ENCODE measurements at places on chromosomes 7 and 10.
A peak's percentile ranks its signal among the peaks of the same experiment; 100 is the strongest.

DNA sequence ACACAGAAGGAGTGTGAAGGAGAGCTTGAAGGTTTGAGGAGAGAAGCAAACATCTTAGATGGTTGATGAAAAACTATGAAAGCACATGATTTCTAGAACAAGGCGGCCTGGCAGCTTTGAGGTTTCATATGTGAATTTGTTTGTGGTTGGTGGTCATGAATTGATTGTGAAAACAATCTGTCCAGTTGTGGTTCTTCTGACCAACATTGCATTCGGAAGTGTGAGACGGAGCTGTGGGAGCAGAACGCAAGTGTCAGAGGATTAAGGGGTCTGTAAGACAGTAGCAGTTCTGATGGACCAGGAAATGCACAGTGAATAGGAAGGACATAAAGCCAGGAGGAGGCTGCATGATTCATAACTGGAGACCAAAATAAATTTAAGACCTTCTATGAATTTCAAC lies 594.6 kb downstream of the NXPH1 start:
- no peak for DNase-seq

GRCh38 chr10:34804306-34804705 lies 10.8 kb downstream of the PARD3 start:
- no peak for DNase-seq

- DNase-seq, result no peak
Measured at GRCh38 chr7:99128076-99128950, 15.6 kb downstream of the SMURF1 start.

DNA sequence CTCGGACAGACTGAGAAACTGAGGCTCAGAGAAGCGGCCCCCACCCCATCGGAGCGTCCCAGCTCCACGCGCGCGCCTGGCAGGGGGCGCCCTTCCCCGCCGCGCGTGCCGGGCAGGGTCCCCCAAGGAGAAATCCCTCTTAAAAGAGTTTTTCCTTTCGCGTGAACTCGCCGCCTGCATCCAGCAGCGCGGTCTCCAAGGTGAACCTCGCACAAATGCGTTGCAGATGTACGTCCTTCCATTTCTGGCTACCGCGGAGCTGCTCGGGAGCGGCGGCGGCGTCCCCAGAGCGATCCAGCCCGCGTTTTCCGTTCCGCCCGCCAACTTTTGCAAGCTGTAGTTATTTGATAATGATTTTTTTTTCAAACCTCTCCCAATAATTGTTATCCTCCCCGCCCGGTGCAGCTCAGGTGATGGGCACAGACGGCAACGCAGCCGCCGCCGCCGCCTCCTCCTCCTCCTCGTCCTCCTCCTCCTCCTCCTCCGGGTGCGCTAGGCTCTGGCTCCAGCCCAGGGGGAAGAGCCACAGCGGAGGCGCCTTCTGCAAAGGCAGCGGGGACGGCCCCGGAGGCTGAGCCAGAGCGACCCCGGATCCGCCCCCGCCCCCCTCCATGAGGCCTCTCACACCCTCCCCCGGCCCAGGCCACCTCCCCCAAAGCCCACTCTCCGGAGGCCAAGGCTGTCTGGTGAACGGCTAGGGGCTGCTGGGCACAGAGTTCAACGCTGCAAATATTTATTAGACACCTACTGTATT lies 74.0 kb upstream of the CUX1 start:
- DNase-seq, result peak; percentile 33

GRCh38 chr10:9608602-9609001 lies 1409.1 kb upstream of the CELF2 start:
- DNase-seq, result no peak

DNA sequence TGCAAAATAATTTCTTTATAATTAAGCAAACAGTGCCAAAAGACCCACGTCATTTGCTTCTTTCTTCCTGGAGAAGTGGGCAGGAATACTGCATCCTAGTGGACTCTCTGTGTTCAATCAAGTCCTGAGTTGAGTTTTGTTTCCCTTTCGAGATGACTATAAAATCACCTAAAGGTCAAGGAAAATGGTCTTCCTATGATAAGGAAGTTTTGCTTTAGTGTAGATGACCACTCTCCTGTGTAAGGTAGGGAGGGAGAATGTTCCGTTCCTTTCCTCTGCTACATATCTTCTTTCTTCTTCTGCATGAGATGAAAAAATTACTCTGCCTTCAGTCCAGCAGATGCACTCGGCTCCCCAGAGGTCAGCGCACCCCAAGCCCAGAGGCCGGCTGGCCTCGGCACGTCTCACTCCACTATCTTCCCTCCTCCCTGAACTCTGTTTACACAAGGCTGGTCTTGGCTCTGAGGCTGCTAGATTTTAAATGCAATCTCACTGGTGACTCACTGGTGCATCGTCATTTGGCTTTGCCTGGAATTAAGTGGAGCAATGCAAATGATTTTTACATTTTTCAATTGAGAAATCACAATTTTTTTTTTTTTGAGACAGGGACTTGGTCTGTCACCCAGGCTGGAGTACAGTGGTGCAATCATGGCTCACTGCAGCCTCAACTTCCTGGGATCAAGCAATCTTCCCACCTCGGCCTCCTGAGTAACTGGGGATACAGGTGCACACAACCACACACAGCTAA lies 18.6 kb upstream of the VDAC2 start:
- no peak for DNase-seq

- no peak for DNase-seq
Measured at GRCh38 chr7:51242007-51242691, 74.5 kb downstream of the COBL start.

- DNase-seq, result no peak
Measured at GRCh38 chr7:126370038-126370668, 882.6 kb downstream of the GRM8 start.

DNA sequence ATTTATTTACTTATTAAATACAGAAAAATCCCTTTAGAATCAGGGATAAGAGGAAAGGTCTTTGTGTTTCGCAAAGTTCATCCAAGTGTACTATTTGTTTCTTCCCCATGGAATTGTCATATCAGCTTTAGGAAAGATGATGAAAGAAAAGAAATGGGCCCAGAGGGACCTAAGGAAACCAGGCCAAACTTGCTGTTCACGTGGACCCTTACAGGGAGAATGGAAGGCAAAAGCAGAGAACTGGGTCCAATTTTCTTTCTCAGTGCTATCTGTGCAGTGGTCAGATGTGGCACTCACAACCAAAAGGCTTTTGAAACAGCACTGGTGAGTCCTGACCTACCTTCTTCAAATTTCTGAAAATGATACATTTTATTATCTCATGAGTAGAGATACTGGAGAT lies 53.6 kb upstream of the FAM133B start:
- DNase-seq, result no peak

DNA sequence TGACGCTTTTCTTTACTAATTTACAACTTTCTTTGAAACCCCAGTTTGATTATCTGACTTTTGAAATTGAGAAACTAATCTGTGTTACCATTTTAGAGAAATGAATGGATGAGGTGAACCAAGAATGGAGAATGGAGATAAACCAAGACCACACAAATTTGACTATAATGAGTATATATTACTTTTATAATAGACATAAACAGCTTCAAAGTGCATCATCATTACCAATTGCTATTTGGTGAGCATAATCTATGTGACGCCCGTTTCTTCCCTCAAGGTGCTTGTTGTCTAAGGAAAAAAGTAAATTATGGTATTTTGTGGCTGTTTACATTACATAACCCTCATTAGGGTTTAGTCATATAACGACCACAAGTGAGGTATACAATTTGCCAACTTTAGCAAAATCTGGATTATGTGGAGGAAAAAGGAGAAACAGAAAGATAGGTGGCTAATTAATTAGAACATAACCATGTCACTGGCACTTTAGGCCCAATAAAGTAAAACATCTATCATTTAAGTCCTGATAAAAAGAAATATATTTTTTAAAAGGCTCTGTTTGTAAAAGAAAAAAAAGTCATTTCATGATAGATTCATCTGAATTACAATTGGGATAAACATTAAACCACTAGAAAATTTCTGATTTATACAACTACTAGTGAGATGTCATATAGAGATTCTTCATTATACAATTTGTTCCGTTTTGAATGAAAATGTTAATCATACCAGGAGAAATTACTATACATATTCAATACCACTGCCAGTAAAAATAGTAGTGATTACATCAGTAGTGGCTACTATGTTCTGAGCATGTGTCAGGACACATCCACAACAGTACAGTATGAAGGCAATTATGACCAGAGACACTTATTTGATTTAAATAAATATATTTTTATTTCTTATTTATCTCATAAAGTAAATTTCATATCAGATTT lies 118.2 kb upstream of the FAM133B start:
- no peak for DNase-seq

GRCh38 chr10:17659365-17659764 lies 15.4 kb downstream of the STAM start:
- no peak for DNase-seq

GRCh38 chr7:36408589-36408988 lies 18.9 kb downstream of the ANLN start:
- peak; percentile 90 for DNase-seq

DNA sequence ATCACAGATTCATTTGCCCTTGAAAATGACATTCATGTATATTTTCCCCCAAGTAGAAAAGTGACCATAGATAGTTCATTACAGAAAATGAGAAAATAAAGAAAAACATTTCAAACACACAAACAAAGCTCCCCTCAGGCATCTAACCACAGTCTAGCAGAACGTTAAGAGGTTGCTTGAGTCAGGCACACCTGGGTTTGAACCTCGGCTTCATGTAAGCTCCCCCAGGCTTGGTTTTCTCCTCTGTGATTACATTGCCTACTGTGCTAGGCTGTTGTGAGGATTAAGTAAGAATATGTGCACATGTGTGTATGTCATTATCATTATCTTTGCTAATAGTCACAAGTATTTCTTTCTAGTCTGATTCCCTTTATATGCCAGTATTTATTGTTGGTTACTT lies 9.1 kb downstream of the DNTT start:
- DNase-seq, result no peak

DNA sequence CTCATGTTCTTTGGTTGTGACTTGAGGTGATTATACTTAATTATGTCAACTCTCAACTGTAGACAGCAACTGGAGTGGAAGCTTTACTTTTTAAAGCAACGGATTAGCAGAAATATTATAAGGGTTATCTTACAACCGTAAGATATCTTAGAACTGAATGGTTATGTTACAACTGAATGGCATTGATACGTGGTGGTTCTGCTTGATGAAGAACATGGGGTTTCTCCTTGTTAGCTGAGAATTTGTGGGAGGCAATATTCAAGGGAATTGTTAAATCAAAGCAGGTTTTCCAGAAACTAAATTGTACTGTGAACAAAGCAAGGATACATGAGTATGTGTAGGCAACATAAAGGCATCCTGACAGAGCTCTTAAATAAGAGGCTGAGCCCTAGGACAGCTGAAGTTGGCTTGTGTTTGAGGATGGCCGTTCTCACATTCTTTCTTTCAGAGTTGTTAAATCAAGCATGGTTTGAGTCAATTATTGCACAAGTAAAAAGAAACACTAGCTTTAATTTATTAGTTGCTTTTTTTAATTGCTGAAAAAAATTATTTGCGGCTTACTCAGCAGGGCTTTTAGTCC lies 350.0 kb downstream of the PLXDC2 start:
- DNase-seq, result no peak
